ENCODE measurements at places on chromosomes 1 and 21.

DNA sequence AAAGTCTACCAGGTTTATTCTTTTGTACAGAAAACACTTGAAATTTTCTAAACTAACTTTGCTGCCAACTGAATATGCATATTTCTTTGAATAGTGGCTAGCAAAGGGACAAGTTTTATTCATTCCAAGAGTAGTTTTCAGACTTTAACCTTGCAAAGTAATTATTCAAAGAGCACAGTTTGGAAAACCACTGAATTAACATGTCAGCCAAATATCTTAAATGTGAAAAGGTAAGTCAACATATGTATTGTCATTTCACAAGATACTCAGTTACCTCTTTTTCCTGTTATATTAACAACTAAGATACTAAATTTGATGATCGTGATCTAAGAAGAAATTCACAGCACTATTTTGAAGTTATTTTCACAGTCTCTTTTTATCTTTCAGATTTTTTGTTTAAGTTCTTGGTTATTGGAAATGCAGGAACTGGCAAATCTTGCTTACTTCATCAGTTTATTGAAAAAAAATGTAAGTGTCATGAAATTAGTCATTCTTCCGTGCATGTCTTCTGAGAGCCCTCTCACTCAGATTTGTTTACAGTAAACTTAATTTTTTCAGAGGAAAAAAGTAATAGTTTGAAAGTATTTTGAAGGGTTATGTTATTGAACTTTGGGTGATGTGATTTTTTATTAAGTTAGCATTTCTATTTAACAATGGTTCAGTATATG lies 15.3 kb downstream of the RAB4A start:
- no peak for DNase-seq

DNA sequence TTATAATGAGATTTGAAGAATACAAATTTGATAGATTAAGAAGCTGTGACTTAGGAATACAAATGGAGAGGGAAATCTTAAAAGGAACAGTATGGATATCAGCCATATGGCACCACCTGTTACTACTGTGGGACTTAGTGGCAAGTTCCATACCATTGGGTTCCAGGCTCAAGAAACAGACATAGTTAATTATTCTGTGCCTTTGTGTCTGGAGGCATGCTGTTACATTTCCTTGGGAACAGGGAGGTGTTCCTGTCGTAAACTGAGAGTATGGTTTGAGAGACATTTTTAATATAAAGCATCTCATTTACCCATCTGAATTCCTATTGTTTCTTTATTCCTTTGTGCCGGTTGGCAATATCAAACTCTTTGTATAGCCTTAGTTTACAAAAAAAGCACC lies 15.2 kb downstream of the PLA2G4A start:
- no peak for DNase-seq

- no peak for DNase-seq
Measured at GRCh38 chr1:19793360-19794046, 6.2 kb downstream of the TMCO4 start.

- DNase-seq, result no peak
Measured at GRCh38 chr1:227185291-227185690, 133.0 kb downstream of the CDC42BPA start.

GRCh38 chr1:5455056-5455455 lies 537.2 kb downstream of the NPHP4 start:
- DNase-seq, result no peak

DNA sequence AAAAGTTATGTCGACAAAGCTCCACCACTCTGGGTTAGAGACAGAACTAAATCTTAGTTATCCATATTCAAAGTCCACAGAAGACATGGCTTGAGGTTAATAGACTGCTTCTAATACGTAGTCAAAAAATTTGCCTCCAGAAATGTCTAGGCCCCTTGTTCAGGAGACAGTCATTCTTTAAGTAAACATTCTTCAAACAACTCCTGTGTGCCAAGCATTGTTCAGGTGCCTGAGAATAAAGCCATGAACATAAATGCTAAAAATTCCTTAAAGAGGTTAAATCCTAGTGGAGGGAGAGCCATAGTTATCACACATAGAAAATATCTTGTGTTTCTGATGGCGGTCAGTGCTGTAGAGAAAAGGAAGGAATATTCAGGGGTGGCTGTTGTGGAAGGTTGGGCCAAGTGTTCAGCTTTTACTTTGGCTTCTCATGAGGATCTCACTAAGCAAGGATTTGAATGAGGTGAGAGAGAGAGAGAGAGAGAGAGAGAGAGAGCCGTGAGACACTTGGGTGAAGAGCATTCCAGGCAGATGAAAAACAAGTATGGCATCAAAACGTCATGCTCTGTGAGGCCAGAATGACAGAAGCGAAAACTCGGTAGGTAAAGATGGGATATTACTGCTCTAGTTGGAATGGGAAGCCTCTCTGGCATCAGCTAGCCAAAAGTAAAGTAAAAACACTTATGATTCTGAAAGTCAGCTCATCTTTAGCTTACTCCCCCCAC lies 187.1 kb downstream of the GREM2 start:
- no peak for DNase-seq

DNA sequence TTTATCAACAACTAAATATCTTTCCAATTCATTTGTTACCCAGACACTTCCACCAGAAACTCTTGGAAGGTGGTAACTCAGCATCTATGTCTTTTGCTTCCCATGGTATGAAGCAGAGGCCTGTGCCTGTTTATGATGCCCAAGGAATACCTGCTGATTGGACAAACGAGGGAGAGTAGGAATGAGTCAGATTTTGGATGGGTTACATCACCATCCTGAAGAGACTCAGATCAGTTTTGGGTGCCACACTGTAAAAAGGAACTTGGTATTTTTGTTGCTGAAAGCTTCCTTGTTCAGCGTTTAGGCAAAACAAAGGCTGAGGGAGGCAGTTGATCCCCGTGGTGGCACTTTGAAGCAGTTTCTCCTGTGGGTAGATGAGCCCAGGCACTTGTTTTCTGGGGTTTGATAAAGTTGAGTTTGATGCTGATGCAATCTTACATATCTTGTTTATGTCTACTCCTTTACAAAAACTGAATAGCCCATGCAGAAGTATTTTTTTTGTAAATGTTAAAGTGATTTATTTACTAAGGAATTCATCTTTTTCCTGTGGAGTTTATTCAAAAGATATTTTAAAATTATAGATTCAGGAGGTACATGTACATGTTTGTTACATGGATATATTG lies 26.7 kb upstream of the CYP4X1 start:
- no peak for DNase-seq

DNA sequence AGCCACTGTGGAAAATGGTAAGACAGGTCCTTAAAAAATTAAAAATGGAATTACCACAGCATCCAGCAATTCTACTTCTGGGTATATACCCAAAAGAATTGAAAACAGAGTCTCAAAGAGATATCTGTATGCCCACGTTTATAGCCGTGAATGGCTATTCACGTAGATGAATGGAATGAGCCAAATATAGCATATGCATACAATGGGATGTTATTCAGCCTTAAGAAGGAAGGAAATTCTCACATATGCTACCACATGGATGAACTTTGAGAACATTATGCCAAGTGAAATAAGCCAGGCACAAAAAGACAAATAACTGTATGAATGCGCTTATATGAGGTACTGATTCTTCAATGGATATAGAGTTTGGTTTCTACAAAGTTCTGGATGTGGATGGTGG lies 134.5 kb upstream of the KCNE2 start:
- DNase-seq, result no peak

DNA sequence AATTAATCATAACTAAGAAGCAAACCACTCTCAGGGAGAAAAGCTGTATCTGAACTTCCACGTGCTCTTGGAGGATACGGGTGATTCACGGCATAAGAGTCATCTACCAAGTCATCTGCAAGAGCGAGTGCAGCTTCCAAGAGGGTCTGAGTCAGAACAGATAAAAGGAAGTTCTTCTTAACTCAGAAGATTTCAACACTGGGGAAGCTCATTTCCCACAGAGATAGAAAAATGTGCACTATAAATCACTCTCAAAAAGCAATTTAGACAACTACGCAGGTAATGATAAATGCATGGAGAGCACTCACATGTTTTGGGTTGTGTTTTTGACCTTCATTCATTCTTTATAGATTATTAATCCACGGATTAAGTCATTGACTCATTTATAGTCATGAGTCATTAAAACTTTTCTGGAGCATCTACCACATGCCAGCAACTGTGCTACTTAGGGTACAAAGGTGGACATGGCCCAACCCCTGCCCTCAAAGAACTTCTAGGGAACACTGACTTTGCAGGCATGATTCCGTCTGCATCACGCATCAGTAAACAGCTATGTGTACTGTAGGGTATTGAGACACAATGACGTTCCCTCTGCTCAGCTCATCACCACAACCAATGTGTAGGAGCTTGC lies 20.8 kb downstream of the KCNJ15 start:
- DNase-seq, result no peak

DNA sequence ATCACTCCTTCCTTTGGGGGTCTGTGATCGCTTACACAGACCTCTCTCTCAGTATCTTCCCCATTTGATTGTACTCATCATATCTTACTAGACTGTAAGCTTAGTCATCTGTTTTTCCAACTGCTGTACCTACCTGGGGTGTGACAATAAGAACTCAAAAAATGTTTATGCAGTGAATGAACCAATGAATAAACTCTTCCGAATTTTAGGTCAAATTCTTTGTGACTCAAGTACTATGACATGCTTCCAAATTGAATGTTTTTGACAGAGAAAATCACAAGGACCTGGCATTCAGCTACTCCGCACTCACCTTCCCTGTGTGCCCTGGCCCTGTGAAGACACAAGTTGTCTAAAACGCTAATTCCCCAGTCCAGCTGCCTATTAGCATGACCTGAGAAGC lies 42.1 kb downstream of the TMCO4 start:
- no peak for DNase-seq

GRCh38 chr1:38541223-38541622 lies 318.3 kb downstream of the RRAGC start:
- no peak for DNase-seq

GRCh38 chr1:41537788-41538351 lies 53.4 kb upstream of the EDN2 start:
- DNase-seq, result peak; percentile 64

- DNase-seq, result no peak
Measured at GRCh38 chr1:206792939-206793607, 20.8 kb upstream of the IL10 start.

DNA sequence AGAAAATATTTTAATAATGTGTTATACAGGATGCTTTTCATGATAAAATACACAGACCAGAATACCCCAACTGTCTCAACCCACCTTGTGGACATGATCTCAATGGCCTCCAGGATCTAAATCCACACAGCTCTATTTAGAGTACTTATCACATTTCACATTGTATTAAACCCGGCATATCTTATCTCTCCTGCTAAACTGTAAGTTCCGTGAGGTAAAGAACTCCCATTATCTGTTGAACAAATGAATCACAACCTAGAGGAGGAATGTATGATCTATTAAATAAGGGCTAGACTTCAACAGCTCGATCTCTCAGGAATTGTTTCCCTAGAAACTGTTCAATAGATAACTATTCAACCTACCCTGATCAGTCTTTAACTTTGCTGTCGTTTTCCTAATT lies 6.9 kb downstream of the ETV3 start:
- DNase-seq, result no peak

DNA sequence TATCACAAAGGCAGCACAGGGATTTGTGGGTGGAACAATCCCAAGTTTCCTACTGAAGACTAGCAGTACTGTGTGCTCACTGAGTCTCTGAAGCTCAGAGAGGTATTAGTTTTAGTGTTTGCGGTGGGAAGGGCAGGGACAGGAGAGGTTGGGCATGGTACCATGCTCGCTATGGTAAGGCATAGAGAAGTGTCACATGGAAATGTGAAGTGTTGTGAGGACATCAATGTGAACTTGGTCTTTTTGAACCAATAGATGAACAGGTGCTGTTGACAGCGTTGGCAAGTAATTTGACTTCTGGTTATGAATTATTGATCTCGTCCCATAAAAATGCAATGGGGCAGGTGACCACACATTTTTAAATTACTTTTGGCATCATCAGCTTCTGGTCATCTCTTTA lies 55.8 kb upstream of the ADAMTS1 start:
- no peak for DNase-seq

- no peak for DNase-seq
Measured at GRCh38 chr1:70675737-70676156, 264.7 kb downstream of the CTH start.

DNA sequence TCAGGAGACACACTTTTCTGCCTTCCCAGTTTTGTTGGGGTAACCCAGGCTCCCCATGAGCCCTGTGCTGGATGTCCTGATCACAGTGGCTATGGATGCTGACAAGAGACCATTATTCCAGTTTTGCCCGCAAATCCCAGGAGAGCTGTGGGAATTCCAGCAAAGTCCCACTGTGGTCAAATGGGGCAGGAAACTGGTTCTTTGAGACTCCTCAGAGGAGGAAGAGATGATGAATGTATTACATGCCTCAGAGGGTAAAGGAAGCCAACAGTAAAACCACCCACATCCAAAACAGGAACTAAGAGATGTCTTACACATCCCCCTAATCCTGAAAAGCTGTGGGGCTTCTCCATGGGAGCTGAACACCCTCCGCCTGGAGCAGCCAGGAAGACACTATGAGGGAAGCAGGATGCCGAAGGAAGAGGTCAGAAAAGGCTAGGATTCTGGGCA lies 12.8 kb upstream of the MPZL1 start:
- DNase-seq, result no peak

GRCh38 chr1:210629276-210629675 lies 300.6 kb downstream of the HHAT start:
- no peak for DNase-seq

GRCh38 chr1:180501865-180502360 lies 464 bp downstream of the ACBD6 start:
- peak; percentile 84 for DNase-seq

GRCh38 chr1:182634306-182635072 lies 30.3 kb upstream of the RGS16 start:
- peak; percentile 19 for DNase-seq

GRCh38 chr1:65371544-65371943 lies 48.9 kb upstream of the LEPR start:
- peak; percentile 62 for DNase-seq

GRCh38 chr1:214928574-214928973 lies 154.0 kb upstream of the KCNK2 start:
- DNase-seq, result no peak

- DNase-seq, result no peak
Measured at GRCh38 chr1:58855274-58856165, 71.7 kb upstream of the JUN start.

- no peak for DNase-seq
Measured at GRCh38 chr1:221630236-221630635, 111.7 kb downstream of the DUSP10 start.

DNA sequence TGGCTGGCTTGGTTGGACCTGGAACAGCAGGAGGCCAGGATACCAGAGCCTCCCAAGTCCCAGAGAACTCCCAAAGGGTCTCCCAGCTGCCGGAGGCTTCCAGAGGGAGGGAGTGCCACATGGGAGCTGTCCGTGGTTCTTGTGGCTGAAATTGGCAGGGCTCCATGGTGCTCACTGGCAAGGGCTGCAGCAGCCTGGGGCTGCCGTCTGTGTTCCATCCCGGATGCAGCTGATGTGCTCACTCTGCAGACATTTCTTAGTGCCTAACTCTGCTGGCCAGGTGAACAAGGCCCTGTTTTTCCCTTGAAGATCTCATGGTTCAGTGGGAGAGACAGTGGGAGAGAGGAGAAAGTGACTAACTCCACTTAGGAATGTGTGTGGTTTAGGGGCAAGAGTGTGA lies 261.1 kb downstream of the CAMTA1 start:
- no peak for DNase-seq
